ENCODE measurements at places on chromosomes 2 and 18. TPM values are rescaled to one million over a fixed set of nuclear protein-coding genes. Genes with fewer than 3 reads are reported as not detected.

ACP1 gene
- total RNA-seq, result 93.1 TPM

GRCh38 chr2:24411488-24412151, 51.3 kb upstream of the ITSN2 start:
- DNase-seq, result no peak

- DNase-seq, result no peak
These were observed 170.9 kb downstream of the LRP1B start for GRCh38 chr2:141959941-141960340.

IL36A gene
- 254 TPM for total RNA-seq

DNA sequence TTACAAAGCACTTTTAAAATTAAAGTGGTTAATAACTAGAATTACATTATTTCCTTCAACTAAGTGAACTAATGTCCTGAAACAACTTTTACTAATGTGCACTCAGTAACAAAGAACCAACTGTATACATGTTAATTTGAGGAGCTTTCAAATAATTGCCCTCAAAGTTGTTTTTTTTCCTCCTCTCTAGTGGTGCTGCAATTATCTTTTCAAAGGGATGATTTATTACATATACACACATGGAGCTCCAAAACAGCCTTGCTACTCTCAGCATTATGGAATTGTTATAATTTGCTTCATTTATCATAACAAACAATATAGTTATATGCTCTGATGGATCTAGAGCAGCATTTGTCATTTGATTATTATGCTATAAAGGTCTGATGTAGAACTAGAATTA, 246.3 kb upstream of the RASGRP3 start:
- no peak for DNase-seq

DNA sequence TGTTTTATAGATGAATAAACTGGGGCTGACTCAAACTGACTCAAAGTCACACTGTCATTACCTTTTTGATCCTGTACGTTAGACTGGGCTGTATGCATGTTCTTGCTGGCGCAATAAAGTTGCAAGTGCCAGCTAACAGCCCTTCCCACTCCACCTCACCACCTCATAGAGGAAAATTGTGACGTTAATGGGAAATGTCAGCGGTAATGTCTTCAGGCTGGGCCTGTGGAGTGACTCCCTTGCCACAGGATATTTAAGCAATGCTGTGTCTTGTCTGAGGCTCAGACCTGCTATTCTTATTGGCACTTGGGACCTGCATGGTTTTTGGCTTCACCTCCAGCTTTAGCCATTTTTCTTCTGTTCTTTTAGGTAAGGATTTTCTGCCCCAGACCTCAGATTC, 25.2 kb upstream of the CASP10 start:
- DNase-seq, result no peak

PLGLB1 gene
- total RNA-seq, result 0.57 TPM

EFEMP1 gene
- total RNA-seq, result 62.8 TPM

AGXT gene
- not detected for total RNA-seq

ATG16L1 gene
- 24.4 TPM for total RNA-seq

DNA sequence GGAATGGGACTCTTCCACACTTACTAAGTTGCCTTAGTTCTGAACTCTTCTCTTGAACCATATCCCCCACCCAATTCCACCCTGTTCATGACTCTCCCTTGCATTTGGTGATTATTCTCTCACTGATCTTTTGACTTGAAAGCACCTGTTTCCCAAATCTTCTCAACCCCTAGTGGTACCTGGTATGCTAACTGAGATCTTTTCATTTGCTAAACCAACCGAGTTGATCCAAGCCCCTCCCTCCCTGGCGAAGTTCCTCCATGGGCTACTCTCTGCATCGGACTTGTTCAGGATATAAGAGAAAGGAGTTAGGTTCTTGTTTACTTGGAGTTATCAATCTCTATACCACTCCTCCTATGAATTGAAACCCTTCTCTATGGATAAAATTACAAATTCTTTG, 593.5 kb downstream of the BCL11A start:
- no peak for DNase-seq

UGT1A10 gene
- total RNA-seq, result 29.3 TPM

DNA sequence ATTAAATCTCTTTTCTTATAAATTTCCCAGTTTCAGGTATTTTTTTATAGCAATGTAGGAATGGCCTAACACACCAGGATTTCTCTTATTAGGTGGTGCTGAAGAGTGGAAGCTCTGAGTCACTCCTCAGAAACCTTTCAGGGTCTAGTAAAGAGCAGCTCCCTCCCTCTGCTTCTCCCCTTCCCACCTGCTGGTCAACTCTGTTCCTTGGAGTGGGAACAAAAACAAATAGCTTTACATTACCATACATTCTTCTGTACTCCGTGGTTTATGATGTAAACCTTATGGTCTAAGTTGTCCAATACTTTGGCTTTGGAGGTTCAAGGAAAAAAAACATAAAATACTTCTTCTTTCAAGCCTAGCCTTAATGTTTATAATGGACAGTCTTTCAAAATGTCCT, 2.7 kb upstream of the IL1R1 start:
- DNase-seq, result no peak
